A549 treated with Hydrocortisone at 1 μM for 4 hours (cell line): ENCODE measurements at places on chromosomes 12 and 14. TPM values are rescaled to one million over a fixed set of nuclear protein-coding genes. Genes with fewer than 3 reads are reported as not detected.

ANAPC7 gene
- total RNA-seq = 50.7 to 55.7 TPM (median 52.6 TPM) in 5 replicates

MMP19 gene
- 0.35 to 0.68 TPM (median 0.60 TPM) in 5 replicates for total RNA-seq

RNASE2 gene
- total RNA-seq = not detected in 5 replicates

PRKCH gene
- total RNA-seq = 4.6 to 6.6 TPM (median 5.5 TPM) in 5 replicates

PLA2G1B gene
- total RNA-seq = not detected in 5 replicates

RHOJ gene
- not detected in 5 replicates for total RNA-seq

MYBPC1 gene
- total RNA-seq = not detected in 5 replicates

FAM186B gene
- 0.05 to 0.16 TPM (median 0.13 TPM) in 5 replicates for total RNA-seq

ANO6 gene
- total RNA-seq = 45.9 to 76.8 TPM (median 57.9 TPM) in 5 replicates

MUCL1 gene
- total RNA-seq = not detected in 5 replicates

MYO1H gene
- not detected in 5 replicates for total RNA-seq

SMCO2 gene
- 0.25 TPM in 1 of 5 replicates, not detected in the others for total RNA-seq

AQP6 gene
- 0.13 TPM in 1 of 5 replicates, not detected in the others for total RNA-seq

ANKRD33 gene
- 0.03 to 0.15 TPM in 2 of 5 replicates, not detected in the others for total RNA-seq

PMCH gene
- not detected in 5 replicates for total RNA-seq

ACSS3 gene
- total RNA-seq = 0.08 TPM in 1 of 5 replicates, not detected in the others

LRRK2 gene
- 1.3 to 1.7 TPM (median 1.4 TPM) in 5 replicates for total RNA-seq
